ENCODE measurements at places on chromosomes 7 and 10.
A peak's percentile ranks its signal among the peaks of the same experiment; 100 is the strongest.

DNA sequence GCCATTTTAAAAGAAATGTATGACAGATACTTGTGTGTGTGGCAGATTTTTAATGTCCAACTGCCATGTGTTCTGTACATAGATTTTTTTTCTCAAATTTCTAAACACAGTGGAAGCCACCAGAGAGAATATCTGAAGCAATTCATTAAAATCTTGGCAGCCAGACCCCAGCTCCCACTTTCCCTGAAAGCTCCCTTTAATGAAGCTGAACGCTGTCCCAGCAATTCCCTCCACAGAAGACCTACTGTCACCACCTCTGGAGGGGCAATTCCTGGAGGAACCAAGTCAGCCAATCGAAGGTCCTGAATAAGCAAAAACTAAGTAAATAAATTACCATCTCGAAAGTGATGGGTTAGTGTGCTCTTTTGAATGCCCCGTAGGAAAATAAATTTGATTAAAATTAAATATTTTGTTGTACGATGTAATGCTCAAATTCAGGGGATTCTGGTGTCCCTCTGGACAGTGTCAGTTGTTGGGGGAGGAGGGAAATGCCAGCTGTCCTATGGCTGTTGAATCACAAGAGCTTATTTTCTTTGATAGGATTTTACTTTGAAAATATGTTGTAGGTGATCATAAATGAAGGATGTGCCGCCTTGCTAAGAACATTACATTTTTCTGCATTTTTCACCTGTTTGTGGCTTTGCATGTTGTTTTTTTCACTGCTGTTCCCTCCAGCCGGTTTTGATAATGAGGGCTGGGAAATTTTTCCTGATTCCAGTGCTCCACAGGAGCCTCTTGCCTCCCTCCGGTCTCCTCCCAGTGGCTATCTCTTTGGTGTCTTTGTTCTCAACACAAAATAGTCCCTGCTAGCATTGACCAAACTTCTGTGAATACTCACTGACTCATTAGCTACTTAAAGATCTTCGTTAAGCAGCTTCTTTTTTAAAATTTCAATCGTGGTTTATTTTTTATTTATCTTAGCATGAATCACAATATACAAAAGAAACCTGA lies 9.2 kb upstream of the GSAP start:
- DNase-seq: no peak

DNA sequence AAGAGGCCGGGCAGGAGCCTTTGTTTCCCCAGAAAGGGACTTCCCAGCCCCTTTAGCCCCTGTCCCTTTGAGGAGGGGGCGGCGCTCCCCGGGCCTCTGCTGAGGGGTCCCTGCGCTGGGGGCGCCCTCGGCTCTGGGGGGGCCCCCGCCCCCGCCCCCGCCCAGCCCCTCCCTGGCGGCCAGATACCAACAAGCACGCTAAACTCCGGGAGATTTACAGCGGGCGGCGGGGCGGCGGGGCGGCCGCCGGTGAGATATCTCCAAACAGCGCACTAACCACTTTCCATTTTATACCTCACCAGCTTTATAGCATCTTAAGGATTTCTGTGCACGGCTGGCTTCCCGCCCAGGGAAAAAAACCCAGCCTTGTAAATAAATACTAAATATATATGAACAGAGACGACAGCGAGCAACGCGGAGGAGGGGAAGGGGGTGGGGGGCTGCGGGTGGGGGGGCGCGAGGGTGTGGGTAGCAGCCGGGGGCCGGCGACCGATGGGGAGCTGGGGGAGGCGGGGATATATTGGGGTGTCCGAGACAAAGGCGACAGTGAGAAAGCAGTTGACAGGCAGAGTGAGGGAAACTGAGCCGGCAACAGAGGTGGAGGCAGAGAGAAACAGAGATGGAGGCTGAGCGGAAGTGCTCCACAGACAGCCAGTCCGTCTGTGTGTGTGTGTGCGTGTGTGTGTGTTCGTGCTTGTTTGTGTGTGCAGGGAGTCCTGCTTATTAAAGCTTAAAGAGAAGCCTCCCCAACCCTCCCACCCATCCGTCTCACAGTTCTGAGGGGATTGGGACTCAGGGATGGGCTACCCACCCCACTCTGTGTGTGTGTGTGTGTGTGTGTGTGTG lies 85.8 kb downstream of the HIF1AN start:
- no peak for DNase-seq

DNA sequence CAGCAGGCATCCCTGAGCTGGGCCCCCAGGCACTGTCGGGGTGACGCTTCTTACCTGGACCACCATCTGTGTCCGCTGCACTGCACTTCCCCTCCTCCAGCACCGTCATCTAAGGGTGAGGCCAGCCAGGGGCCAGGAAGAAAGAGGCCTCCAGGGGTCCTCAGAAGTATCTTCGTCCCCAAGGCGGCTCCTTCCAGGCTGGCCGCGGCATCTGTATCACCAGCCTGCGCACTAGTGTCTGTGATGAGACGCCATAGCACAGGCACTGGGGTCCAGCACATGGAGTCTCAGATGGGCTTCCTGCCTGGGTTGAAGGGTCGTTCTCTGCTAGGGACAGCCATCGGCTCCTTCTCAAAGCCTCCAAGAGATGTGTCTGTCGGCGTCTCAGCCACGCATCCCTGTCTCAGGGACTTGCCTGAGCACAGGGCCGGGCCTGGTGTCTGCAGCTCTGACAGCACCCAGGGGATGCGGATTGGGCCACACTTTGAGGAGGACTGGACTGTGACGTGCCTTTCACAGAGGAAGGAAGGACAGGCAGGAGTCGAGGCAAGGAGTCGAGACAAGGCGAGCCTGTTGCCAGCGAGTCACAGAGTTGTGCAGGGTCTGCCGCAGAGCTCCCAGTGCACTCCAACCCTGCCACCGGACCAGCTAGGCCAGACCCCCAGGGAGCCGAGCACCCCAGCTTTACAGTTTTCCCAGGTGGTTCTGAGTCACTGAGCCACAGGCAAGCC lies 101.5 kb upstream of the DIP2C start:
- DNase-seq: no peak

DNA sequence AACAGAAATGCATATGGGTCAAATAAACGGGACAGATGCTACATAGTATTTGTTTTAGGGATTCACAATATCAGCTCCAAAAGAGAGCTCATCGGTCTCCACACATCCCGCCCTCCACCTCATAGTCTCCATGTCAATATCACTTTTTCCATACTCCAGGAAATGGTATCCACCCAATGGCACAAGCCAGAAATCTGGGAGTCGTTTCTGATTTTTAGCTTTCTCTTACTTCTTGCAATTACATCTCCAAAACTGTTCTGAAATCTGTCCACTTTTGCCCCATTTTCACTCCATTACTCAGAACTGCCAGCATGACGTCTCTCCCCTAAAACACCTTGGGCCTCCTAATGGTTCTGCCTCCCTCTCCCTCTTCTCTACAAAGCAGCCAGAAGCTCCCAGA lies 47.4 kb upstream of the EZH2 start:
- no peak for DNase-seq

DNA sequence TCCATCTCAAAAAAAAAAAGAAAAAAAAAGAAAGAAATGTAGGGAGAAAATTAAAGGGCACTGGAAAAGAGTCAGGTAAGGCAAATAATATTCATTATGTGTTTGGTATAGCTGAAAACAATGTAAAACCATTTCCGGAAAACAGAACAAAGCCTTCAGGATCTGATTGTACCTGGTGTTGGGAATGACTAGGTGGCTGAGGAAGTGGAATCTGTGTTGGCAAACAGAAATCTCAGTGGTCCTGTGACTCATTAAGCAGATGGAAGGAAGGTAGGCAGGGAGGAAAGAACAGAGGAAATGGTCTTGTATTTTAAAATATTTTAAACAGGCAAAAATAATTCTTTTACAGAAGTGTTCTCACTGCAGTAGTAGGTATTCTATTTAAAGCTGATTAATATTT lies 55.7 kb upstream of the GATA3 start:
- no peak for DNase-seq

- peak; percentile 33 for DNase-seq
These were observed 61.0 kb upstream of the RNF32 start for GRCh38 chr7:156579566-156579965.

GRCh38 chr10:127983344-127984100 lies 76.6 kb downstream of the PTPRE start:
- DNase-seq: no peak

GRCh38 chr7:120582916-120583315 lies 275.0 kb downstream of the TSPAN12 start:
- DNase-seq: no peak

DNA sequence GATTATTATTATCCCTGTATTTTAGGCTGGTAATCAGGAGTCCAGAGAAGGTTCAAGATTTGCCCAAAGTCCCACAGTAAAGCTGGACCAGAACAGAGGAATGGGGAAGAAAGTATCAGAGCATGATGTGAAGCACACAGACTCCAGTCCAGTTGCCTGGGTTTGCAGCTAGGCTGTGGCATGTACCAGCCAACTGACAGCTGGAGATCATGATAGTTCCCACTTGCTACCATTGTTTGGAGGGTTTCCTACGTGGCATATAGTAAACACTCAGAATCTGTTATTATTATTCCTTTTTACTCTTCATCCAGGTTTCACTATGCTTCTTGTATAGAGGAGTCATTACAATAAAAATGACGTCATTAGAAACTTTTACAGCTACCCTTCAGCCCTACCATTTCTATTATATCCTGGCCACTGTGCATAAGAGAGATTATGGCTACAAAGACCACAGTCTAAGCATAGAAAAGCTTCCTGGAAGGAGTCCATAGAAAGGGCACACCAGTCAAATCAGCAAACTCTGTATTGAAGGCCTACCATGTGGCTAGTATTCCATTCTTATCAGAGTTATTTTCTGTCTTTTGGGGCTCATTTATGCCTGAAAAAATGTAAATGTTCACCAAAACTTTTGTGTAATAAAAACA lies 66.6 kb downstream of the MTPN start:
- no peak for DNase-seq

- DNase-seq: no peak
These were observed 3.6 kb downstream of the BLOC1S2 start for GRCh38 chr10:100282907-100283306.

DNA sequence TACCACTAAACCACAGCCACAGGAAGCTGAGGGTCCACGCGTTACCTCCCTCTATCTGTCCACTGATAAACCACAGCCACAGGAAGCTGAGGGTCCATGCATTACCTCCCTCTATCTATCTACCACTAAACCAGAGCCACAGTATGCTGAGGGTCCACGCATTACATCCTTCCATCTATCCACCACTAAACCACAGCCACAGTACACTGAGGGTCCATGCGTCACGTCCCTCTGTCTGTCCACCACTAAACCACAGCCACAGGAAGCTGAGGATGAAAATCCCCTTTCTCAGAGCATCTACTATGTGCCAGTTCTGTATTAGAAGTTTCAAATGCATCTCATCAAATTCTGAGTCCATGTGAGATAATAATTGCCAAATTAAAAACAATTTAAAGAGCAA lies 589.3 kb downstream of the DNAJB6 start:
- no peak for DNase-seq

DNA sequence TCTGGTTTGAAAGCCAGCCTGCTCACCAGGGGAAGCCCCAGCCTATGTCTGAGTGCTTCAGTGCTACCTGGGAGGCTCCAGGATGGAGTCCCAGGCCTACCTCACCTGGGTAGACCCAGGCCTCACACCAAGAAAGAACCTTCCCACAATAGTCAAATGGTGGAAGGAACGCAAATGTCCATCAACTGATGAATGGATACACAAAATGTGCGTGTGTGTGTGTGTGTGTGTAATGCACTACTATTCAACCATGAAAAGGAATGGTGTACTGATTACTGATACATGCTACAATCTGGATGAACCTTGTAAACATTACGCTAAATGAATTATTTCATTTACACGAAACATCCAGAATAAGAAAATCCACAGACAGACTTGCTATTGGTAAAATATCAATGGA lies 15.2 kb upstream of the ADRB1 start:
- DNase-seq: no peak

Measured in hippocampal formation (tissue), 2 donors.